ENCODE measurements at places on chromosomes 6 and 20.

DNA sequence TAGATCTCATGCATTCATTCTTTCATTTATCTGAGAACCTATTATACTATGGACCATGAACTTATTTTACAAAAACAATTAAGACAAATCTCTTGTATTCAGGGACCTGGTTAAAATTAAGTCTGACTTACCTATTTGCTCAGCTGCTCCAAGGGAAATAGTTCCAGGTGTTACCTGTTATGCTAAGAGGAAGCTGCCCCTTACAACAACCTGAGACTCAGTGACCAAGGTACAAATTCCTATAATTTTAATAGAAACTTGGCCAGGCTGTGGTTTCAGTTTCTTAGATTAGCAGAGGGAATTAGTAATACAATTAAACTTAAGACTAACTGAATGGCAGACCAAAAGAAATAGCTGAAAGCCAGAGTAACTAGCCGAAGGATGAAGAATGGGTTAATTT is 48.2 kb upstream of the GMPR start:
- DNase-seq, result no peak

- DNase-seq, result no peak
These were observed 488.5 kb upstream of the MAP3K7 start for GRCh38 chr6:91075244-91075976.

- no peak for DNase-seq
These were observed 107.9 kb upstream of the CLDN20 start for GRCh38 chr6:155155787-155156447.

DNA sequence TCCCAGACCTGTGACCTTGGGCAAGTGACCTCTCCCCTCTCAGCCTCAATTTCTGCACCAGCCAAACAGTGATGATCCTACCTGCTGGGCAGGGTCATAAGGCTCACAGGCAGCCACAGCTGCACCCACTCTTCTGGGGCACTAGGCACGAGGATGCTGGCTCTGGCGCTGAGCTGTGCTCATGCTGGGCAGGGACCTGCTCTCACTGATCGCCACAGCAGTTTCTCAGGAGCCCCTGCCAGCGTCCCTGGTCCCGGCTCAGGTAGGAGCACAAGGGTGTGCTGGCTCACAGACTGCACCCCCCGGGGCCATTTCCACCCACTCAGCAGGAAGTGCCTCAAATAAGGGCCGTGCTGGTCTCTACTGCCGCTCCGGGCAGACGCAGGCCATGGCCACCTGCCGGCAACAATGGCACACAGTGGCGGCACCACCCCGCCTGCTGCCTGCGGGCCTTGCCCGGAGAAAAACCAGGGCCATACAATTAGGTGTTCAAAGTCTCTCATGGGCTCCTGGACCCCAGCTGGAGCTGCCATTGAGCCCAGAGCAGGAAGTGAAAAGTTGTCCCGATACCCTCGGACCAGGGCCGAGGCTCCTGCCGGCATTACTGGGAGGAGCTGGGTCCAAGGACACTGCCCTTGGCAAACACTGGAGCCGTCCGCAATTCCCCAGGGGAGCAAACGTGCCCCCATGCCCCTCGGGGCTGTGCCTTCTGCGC is 4.6 kb upstream of the CABLES2 start:
- DNase-seq, result no peak

GRCh38 chr6:90448836-90449235 is 138.0 kb downstream of the MAP3K7 start:
- no peak for DNase-seq

- no peak for DNase-seq
These were observed 2.3 kb downstream of the MTRF1L start for GRCh38 chr6:153000243-153000642.

GRCh38 chr6:20402092-20402341 is 338 bp downstream of the E2F3 start:
- DNase-seq, result no peak
